ENCODE measurements at places on chromosomes 4 and X.
A peak's percentile ranks its signal among the peaks of the same experiment; 100 is the strongest.

DNA sequence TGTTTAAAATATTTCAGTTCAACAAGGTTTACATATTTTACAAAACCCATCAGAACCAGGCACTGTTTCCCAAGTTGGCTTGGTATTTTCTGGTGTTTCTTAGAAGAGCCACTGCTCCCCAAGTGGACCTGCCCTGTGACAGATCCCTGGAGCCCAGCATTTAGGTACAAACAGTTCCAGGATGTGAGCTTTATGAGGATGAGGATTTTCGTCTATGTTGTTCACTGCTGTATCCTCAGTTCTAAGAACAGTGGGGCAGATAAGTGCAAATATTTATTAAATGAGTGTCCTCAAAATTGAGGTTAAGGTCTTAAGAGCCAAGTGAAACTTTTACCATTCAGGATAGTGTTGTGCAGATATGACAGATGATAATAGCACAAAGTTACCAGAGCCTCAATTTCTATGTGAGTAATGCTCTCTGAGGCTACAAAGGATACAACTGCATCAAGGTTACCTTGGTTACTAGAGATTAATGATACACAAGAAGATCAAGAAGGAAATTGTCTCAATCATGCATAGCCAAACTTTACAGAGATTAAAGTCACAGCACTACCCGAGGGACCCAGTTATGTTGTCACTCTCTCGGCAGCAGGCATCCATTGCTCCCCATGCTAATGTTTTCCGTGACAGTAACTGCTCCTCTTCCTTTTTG lies 37.5 kb downstream of the ANXA3 start:
- DNase-seq: no peak

DNA sequence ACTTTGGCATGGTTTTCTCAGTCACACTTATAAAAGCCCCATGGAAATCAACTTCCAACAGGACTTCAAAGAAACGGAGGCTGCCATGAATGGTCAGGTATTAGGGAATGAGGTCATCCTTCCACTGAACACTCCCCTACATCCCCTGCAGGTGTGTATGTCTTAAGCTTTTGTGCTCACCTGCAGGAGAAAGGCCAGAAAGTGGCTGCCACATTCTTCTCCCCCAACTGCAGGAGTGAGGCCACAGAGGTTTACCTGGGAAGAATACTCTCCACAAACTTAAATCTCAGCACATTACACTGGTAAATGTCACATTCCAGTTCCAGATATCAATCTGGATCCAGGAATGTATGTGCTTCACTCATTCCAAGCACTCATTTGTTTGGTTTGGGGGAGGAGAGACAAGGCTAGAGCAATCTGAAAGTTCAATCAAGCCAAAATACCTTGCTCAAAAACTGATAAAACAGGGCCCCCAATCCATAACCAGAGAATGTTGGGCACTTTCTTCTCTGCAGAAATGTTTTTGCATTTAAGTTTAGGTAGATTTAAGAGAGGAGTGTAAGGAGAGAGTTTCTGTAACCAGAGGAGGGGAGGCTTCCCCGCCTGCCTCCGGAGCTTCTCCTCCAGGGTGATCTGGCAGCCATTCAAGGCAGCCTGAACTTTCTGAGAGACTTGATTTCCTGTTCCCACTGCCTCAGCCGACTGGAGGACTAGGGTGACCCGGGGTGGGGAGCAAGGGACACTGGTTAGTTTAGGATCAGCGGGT lies 15.4 kb downstream of the FAM9C start:
- peak; percentile 9 for DNase-seq

- DNase-seq: no peak
Observed at GRCh38 chr4:3238721-3239120, 10.2 kb upstream of the MSANTD1 start.

DNA sequence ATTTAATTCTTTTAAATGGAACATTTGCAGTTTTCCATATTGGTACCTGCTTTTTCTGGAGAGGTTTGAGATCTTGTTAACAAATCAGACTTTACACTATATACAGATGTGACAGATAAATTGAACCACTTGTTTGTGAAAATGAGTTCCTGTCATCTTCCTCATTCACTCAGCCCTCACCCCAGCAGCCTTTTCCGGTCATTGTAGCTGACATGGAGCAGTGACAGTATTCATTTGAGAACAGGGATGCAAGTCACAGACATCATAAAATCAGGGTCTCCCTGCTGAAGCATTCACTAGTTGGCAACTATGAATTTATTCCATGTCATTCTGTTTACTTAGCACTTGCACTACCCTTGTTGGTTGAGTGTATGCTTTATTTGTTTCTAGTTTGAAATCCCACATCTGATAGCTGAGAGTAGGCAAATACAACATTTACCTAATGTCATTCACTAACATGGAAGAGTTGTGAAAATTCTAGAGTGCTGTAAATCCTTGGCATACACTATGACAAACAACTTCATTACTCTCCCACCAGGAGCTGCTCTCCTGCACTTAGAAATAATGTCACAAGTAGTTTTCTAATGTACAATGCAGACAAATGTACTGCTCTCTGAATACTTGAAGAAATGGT lies 78.9 kb downstream of the UGT8 start:
- DNase-seq: no peak

GRCh38 chr4:76981644-76982043 lies 32.1 kb downstream of the SEPTIN11 start:
- no peak for DNase-seq

- no peak for DNase-seq
Observed at GRCh38 chr4:10684631-10685030, at the start of gene CLNK. TSS of gene CLNK (minus strand) at chr4:10684768. CDS start at chr4:10667869, 16,899 bp downstream.

GRCh38 chr4:121990489-121990888 lies 38.6 kb upstream of the TRPC3 start:
- DNase-seq: no peak

GRCh38 chrX:43998374-43998773 lies 25.2 kb upstream of the NDP start:
- no peak for DNase-seq

DNA sequence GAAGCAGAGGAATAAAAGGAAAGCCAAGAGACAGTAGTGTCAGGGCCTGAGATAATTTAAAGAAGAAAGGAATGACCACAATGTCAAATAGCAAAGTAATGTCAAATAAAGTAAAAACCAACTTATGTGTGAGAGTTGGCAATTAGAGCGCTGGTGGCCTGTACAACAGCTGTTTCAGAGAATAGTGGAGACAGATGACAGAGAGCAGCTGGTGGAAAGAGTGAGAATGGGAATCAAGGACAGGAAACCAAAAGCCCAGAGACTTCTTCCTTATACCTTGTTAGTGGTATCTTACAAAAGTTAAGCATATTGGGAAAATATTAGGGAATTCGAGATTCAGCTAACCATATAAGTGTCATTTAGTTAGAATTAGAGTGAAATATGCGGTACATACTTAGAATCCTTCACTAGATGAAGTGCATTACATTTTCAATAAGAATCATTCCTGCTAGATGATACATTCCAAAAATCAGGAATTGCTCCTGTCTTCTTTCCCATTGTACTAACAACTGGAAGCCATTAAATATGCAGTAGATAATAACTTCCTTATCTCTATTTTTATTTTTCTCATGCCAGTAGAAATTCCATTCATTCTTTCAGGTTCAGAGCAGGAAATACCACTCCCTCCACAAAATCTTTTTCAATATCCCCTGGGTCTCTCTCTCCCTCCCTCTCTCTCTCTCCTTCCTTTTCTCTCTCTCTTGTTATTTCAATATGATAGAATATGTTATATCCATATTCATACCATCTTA lies 525.4 kb downstream of the CENPC start:
- DNase-seq: no peak

DNA sequence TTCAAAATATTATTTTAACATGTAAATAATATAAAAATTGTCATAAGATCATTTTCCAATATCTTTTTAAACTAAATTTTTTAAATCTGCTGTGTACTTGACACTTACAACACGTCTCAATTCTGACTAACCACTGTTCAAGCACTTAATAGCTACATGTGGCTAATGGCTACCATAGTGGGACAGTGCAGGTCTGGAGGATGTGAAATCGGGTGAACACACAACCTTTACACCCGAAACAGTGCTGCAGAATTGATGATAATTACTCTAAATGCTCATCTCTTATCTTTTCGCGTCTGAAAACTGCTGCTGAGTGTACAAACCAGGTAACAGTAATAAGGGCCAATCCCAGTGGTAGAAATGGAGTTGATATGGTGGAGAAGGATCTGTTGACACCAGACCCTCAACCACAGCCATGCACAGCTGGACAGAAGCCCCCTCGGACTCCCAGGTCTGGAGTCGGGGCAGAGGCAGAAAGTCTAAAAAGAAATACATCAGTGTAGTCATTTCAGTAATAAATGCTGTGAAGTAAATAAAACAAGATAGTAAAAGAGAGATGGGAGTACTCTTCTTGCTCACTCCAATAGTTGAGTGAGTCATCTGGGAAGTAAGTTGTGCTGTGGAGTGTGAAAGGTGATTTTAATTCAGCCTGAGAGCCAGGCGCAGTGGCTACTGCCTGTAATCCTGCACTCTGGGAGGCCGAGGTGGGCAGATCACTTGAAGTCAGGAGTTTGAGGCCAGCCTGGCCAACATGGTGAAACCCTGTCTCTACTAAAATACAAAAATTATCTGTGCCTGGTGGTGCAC lies 150.0 kb downstream of the CBR4 start:
- no peak for DNase-seq

DNA sequence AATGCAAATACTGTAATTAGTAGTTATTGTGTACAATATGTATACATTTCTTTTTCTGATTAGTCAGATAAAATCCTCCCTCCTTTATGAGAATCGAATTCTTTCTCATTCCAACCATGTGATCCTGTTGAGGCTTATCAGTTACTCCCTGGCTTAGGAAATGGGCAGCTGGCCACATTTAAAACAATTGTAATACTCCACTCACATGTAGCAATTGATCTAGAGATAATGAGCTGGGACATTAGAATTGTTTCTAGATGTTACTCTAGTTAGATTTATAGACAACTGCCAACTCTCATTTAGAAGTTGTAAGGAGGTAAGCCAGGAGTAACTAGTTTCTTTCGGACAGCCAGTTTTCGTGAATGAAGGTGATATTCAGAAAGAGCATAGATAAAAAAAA lies 859.3 kb upstream of the AADAT start:
- DNase-seq: no peak

DNA sequence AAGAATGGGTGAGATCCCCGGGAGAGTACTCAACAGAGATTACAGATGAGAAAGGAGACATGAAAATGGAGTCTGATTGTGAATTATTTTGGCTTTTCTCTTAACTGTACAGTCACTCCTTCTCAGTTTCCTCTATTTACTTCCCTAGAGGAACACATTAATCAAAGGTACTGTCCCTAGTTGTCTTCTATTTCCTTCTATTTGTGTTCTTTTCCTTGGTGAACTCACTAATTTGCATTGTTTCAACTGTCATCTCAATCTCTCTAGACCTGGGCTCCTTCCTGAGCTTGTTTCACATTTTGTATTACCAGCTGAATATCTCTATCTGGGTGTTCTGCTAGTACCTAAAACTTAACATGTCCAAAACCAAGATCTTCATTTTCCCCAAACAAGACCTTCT lies 59.8 kb downstream of the ABCB7 start:
- DNase-seq: no peak

GRCh38 chr4:74608151-74608949 lies 163.4 kb downstream of the AREG start:
- no peak for DNase-seq

DNA sequence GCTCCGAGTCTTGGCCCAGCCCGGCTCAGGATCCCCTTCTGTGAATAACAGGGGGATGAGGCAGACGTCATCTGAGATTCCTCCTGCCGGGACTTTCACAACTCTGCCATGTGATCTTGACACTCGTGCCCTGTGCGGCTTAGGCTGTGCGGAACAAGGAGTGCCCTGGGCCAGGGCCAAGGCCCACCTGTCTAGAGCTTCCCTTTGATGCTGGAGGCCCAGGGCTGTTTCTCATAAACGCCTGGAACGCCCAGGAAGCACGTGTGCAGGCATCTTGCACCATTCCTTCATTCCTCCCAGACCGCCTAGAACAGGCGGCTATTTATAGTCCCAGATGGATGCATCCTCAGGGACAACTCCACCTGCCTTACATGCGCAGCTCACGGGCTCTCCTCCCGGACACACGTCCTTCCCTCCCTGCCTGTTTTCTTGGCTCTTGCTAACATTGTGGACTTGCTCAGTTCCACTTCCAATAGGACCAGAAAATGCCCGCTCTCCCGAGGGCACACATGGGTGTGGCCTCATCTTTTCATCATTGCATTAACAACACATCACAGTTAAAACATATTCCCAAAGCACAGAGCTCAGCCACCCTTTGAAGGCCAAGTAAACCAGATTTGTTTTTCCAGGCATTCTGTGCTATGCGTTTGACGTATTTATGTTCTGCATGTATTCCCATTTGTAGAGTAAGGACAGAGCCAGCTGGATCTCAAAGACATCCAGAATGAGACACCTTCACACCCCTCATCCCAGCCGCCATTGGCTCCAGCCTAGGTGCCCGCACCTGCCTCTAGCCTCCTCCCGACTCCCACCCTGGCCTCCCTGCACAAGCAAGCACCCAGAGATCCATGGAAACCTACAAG lies 57.2 kb downstream of the ABLIM2 start:
- DNase-seq: no peak

- DNase-seq: no peak
Observed at GRCh38 chr4:156547439-156547838, 424.2 kb downstream of the PDGFC start.

DNA sequence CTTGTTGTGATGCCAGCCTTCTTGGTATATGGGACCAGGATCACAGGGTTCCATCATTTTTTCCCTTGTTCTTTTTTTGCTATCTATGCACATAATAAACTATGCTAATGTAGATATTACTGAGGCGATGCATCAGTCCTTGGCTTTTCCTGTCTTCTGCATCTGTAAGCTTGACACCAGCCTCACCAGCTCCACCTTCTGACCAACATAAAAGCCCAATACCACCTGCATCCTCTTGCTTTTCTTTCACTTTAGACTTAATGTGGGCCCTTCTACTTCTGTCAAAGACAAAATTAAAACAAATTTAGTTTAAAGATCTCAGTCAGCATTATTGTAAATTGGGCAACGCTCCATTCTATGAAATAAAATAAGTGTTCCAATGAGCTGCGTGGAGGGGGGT lies 1718.8 kb upstream of the PCDH10 start:
- DNase-seq: no peak

DNA sequence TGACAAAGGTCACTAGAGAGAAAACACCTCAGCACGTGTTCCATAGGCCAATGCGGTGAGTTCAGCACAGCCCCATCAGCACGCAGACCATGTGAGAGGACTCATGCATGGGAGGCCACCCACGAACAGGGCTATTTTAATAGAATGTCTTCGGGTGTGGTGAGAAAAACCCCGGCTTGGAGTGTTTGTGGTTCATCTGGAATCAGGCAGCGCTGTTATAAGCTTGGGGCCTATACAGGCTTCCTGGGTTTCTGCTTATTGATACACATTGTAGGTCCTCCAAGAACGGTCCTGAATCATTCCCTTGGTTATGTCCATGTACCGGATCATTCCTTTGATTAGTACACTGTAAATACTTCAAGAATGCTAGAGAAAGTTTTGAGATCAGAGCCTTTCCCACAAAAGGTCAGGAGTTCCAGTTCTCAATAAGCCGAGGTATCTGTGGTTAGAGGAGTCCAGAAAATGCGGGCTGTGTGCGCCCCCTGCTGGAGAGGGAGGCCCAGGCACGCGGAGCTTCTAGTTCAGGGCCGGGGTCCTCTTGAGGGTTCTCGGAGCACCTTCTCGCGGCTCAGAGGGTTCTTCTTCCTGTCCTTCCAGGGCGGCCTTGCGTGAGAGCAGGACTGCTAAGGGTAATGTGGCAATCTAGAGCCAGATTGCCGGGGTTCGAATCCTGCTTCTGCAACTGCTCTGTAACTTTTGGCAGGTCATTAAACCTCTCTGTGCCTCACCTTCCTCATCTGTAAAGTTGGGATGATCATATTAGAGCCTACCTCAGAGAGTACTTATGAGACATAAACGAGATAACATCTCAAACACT lies 51.8 kb downstream of the TLR10 start:
- DNase-seq: peak; percentile 74

GRCh38 chr4:108215055-108215454 lies 46.3 kb upstream of the LEF1 start:
- no peak for DNase-seq
